ENCODE measurements at places on chromosomes 1 and 21.

- no peak for DNase-seq
These were observed 45.0 kb downstream of the IER5 start for GRCh38 chr1:181133441-181133951.

DNA sequence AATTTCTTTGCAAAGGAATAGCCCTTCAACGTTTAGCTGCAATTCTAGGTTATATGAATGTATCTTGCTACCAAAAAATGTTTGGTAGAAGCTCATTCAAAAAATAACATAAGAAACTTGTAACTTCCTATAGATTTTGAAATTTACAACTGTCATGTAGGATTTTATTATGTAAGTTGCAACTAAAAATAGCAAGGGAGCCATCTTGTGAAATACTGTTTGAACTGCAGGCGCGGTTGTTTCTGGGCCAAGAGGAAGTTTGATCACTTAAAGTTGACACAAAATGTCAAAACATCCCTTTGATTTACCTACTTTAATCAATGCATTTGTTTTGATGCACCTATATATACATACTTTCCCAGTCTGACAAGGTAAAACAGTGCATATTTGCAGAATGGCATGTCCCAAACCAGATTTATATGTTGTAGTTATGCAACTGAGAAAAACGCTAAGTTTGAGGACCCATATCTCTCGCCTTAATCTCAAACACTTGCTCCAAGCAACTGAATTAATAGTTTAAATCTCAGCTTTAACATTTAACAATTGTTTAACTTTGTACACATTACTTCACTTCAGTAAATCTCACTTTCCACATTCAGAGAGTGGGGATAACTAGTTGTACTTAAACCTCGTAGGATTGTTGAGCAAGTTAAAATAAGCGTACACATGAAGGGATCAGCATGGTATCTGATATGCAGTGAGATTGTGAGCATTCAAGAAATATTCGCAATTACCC lies 63.9 kb downstream of the KCNK2 start:
- no peak for DNase-seq

- DNase-seq, result no peak
These were observed 12.9 kb downstream of the KIAA1614 start for GRCh38 chr1:180925471-180926051.

DNA sequence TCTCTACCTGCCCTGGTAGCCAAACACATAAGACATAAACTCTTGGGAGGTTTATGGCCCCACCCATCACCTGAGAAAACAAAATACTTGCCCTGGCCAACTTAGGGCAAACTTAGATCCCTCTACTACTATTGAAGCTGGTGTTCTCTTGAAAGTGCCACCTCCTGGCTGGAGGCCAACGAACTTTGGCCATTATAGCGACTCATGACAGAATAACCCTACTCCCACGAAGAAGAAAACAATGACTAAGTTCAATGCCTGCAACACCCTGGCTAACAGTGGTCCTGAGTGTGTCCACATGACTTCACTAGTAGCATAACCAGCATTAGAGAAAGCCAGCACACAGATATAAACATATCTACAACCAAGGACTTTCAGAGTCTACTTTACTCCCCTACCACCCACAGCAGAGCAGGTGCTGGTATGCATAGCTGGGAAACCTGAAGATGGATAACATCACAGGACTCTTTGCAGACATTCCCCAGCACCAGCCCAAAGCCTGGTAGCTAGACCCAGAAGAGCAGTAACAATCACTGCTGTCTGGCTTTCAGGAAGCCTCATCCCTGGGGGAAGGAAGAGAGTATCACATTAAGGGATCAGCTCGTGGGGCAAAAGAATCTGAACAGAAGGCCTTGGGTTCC lies 81.0 kb downstream of the SLC30A10 start:
- no peak for DNase-seq

DNA sequence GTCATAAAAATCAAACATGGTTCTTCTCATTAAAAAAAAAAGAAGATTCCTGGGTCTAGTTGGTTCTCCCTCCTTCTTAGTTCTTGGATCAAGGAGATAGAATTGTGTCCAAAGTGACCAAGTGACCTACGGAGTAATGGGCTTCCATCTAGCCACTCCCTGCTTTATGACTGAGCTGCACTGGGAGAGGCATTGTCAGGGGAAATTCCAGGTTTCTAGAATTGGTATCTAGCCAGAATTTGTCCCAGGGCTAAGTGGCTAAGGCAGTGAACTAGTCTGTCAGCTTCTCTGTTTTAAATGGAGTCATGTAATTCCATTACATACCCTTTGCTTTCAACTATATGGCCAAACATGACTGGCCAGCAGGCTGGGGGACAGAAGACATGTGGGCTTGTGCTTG lies 40.1 kb upstream of the ERG start:
- no peak for DNase-seq

- DNase-seq, result no peak
These were observed 141.4 kb upstream of the ETS2 start for GRCh38 chr21:38664315-38664714.

GRCh38 chr1:49854741-49855140 lies 169.0 kb downstream of the AGBL4 start:
- DNase-seq, result no peak

- no peak for DNase-seq
These were observed 2.7 kb upstream of the PRDM16 start for GRCh38 chr1:3066250-3066711.

DNA sequence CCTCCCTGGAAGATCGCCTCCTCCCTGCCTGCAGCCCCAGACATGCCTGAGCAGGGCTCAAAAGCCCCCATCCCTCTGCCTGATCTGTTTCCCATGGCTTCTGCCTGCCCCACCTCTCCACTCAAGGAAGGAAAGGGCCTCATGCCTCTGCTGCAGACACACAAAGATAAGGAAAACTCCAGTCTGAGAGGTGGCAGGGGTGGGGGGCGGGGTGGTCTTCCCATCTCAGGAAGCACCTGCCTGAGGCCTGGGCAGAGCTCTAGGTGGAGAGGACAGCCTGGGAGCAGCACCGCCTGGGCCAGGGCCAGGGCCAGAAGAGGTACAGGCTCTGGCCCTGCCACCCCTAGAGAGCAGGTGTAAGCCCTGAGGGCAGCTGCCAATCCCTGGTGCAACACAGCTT lies 4.1 kb upstream of the GJB3 start:
- no peak for DNase-seq

GRCh38 chr1:11708554-11709350 lies 17.2 kb downstream of the DRAXIN start:
- no peak for DNase-seq

DNA sequence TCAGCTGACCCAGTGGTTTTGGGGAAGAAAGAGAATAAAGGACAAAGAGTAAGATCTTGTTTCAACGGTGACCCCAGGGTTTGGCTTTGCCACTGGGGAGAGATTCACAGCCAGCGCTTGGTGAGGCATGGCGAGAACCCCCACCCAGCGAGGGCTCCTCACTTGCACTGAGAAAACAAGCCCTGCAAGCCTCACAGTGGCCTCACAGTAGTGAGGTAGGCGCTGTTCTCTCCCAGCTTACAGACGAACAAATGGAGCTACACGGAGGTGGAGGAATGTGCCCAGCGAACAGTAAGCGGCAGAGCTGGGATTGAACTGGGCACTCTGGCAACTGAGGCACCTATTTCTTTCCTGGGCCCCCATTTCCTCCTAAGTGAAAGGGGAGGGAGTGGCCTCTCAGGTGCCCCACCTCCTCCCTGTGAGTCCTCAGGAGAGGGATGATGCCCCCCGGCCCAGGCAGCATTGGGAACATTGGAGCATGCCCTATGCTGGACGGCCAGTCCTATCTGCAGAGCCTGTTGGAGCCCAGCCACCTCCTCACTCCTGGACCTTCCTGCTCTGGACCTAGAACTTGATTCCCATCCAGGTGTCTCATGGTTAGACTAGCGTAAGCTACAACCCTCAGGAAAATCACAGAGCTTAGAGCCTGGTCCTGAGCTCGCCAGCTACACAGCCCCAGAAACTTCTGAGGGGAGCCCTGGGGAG lies 73.4 kb upstream of the EDN2 start:
- no peak for DNase-seq

GRCh38 chr1:171270806-171271205 lies 22.5 kb downstream of the FMO1 start:
- DNase-seq, result no peak

DNA sequence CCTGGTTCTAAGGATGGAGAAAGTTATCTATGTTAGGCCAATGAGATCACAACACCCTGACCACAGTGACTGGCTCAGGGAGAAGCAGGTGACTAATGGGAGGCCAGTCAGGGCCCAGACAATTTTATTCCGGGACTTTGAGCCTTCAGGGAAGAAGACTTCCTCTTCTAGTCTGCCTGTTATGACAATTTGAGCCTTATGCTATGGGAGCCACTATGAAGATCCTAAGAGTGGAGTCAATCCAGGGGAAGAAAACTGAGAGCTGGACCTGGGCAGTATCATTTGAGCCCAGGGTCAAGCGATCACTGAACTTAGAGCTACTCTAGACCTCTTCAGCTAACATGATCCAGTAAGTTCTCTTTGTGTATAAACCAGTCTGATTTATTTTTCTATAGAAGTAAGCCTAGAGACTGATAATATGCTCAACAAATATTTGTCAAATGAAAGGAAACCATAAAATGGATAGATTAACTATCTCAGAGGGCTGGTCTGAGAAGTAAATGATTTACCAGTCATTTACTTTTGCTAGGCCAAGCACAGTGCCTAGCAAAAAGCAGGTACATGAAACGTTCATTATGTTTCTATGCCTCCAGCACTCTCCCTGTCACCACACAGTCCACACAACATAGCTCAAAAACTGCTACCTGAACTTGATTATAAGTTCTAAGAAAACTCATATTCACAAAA lies 4.2 kb upstream of the C1orf141 start:
- DNase-seq, result no peak

DNA sequence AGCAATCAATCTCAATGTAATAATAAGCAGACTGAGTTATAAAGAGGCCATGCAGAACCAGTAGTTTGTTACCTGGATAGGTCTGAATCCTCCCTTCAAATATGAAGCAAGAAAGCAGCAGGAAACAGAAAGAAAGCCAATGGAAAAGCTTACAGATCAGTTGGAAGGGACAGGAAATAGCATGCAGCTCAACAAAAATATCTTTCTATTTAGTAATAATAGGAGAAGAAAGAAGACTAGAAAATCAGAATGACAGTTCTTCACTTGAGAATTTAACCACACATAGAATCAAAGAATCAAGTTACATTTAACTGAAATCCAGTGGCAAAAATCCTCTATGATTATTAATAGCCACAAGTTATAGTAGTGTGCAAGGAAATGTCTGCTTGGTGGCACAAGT lies 194.4 kb downstream of the EIF4G3 start:
- DNase-seq, result no peak

- DNase-seq, result no peak
These were observed 55.9 kb downstream of the SETD4 start for GRCh38 chr21:36004441-36004840.

DNA sequence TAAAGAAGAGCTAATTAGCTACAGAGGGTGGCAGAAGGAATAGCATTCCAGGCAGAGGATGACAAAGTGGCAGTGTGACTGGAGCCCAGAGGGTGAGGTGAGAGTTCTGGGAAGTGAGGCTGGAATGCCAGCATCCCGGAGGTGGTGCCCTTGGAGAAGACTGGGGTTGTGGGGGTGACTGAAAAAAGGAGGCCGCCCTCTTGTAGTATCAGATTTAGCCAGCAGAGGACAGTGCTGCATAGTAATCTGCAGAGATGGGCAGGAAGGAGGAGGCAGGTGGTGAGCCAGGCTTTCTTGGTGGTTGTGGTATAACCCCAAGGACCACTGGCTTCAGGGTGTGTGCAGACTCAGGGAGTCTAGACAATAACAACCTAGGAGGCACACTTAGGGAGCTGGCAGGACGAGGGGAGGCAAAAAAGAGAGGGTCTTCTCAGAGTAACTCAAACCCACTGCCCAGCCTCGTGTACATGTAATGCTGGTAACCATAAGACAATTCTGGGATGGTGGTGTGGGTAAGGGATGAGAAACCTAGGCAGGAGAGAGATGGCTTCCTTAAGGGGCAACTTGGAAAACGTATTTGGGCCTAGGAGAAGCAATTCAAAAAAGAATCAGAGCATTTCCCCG lies 30.5 kb downstream of the MROH7 start:
- DNase-seq, result peak; percentile 44

DNA sequence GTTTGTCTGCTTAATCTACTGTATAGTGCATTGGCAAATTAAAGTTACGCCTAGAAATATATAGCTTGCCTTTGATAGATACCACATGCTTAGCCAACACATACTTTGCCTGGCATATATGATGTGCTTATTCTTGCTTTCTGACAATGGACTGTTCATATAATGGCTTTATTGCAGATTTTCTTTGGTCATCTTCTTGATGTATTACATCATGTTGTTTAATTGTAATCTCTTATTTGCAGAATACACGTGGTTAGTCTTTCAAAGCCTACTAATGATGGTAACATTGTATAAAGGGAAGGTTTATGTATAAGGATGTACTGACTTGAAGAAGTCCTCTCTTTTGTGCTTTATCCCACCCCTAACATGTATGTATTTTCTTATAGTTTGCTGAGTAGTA lies 201.5 kb downstream of the PDE4B start:
- no peak for DNase-seq

GRCh38 chr1:217402301-217402700 lies 228.6 kb downstream of the GPATCH2 start:
- no peak for DNase-seq

DNA sequence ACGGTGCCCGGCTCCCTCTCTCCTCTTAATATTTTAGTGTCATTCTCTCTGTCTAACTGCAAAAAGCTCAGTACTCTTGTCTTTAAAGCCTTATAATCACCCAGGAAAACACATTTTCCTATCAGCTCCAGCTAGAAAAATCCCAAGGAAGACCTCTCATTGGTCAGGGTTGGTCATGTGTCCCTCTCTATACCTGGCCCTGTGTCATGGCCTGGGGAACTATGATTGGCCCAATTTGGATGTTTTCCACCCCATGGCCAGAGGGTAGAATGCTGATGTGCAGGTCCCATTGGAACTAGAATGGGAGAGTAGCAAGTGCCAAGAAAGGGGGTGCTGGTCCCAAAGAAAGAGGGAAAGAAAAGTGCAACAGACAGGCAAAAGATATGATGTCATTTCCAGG lies 27.3 kb downstream of the CAMK2N1 start:
- no peak for DNase-seq

GRCh38 chr1:20080441-20081352 lies 10.7 kb downstream of the PLA2G5 start:
- DNase-seq, result no peak

DNA sequence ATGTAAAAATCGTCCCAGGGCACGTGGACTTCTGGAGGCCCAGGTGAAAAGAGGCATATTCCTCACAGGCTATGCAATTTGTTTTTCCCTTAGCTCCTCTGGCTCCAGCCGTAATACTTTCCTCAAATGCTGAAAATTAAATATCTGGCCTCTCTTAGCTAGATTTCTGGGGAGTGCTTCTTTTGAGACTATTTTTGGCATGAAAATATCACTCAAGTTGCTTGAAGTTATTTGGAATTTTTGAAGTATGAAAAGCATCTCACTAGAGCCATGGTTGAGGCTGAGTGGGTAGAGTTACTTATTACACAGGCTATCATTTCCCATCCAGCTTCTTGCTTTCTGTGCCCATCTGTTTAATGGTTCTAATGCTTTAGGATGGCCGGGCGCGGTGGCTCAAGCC lies 59.7 kb downstream of the MYOM3 start:
- DNase-seq, result no peak

- no peak for DNase-seq
These were observed 15.2 kb downstream of the H6PD start for GRCh38 chr1:9249534-9250410.
